ENCODE measurements at places on chromosomes 16 and 17. TPM values are rescaled to one million over a fixed set of nuclear protein-coding genes. Genes with fewer than 3 reads are reported as not detected.
A peak's percentile ranks its signal among the peaks of the same experiment; 100 is the strongest.

GRCh38 chr16:22961206-22961605 lies 147.2 kb downstream of the HS3ST2 start:
- DNase-seq, result no peak

DNA sequence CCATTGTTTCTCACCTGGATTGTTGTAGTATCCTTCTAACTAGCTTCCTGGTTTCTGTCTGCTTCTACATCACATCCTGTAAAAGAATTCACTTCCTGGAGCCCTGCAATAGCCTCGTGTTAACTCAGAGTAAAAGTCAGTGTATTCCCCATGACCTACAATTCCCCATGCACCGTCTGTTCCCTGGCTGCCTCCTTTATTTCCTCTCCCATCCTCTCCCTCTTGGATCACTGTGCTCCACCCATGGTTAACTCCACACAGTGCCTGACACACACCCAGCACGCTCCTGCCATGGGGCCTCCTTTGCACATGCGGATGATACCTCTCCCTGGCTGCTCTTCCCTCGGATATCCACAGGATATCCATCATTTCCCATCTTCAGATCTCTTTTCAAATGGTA lies 301.4 kb upstream of the IRX3 start:
- DNase-seq, result no peak

The SDK2 gene
- 0.52 TPM for total RNA-seq

The NACA2 gene
- total RNA-seq, result not detected

- DNase-seq, result no peak
These were observed 567.4 kb upstream of the SOX9 start for GRCh38 chr17:71553381-71553780.

The ZG16 gene
- total RNA-seq, result not detected

- peak; percentile 94 for DNase-seq
These were observed 44.3 kb downstream of the SOCS3 start for GRCh38 chr17:78315355-78316114.

DNA sequence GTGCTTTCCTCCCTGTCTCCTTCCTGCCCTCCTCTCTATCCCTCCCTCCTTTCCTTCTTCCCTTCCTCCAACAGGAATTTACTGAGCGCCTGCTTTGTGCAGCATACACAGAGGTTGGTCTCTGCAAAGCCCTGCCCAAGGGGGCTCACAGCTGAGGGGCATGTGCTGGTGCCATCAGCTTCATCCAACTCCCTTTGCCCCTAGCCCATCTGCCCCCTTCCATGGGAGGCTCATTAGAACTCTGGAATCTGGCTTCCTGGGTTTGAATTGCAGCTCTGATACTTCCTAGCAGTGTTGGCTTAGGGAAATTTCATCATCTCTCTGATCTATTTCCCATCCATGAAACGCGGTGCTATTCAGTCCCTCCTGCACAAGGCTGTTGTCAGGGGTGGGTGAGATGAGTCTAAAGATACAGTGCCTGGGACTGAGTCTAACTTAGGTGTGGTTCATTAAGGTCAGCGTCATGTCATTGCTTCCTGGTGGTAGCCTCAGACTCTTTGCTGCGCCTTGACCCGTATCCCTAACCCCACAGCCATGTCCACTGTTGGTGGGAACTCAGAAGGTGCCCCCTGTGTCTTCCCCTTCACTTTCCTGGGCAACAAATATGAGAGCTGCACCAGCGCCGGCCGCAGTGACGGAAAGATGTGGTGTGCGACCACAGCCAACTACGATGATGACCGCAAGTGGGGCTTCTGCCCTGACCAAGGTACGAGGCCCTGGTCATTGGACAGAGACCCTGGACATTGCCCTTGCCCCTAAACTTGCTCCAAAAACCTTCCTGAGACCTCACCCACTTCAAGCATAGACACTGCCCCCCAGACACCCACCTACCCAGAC lies 10.3 kb downstream of the MMP2 start:
- no peak for DNase-seq

- no peak for DNase-seq
These were observed 101.3 kb downstream of the CDK5R1 start for GRCh38 chr17:32588135-32588534.

- DNase-seq, result no peak
These were observed 15.4 kb downstream of the NOG start for GRCh38 chr17:56608944-56609343.

GRCh38 chr16:48958681-48959080 lies 323.0 kb downstream of the CBLN1 start:
- peak; percentile 29 for DNase-seq

The SKAP1 gene
- 11.9 TPM for total RNA-seq

DNA sequence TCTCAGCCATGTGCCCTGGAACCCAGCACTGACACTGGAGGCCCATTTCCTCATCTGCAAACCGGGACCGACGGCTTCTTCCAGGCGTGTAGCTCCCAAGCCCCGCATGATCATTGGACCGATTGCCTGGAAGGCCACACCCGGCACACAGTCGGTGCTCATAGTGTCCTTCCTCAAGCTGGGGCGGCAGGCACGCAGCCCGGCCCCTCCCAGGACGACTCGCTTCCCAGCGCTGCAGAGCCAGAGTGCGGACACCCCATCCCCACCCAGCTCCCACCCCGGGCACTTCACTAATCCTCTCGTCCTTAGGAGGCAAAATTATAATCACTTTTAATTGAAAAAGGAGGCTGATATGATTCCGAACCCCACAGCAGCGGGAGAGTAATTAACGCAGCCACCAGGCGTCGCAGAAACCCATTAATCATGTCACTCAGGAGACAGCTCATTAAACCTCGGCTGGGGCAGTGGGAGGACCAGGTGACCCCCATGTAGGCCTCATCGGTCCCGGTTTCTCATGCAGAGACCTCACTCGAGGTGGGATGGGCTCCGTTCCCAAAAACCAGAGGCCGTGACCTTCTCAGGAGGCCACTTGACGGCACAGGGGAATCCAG lies 33.1 kb downstream of the ZNF469 start:
- DNase-seq, result no peak
